ENCODE measurements at places on chromosomes 5 and 9.

DNA sequence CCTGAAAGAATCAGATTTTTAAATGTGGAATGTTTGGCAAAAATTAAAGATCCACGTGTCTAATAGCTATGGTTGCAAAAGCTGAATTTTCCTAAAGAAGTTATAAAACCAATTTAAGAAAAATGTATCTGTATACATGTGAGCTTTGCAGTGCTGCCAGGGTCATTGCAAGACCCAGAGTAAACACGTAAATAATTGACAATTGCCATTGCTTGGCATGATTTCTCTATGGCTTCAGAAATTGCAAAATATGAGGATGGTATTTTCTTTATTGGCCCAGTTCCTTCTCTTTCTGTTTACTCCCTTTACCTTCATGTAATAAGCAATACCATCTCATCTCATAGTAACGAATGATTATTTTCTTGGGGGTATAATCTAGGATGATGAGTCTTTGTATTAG lies 123.9 kb downstream of the ERCC6L2 start:
- no peak for DNase-seq

GRCh38 chr9:6014670-6015270 lies 654 bp downstream of the RANBP6 start:
- no peak for DNase-seq

DNA sequence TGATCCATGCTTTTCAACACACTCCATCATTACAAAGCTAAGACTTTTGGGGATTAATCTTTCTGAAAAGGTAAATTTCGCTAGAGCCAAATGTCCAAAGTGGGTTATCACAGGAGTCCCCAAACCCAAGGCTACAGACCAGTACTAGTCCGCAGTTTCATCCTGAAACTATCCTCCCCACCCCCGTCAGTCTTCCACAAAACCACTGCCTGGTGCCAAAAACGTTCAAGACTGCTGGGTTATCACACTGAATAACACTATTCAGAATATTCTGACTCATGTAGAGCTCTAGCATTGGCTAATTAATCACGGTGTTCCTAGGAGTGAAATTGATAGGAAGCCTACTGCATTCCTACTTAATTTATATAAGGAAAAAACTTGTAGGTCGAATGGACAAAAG lies 24.7 kb downstream of the ERP44 start:
- DNase-seq, result no peak

- no peak for DNase-seq
Measured at GRCh38 chr5:159797261-159797970, 118.9 kb upstream of the ADRA1B start.

GRCh38 chr9:134892221-134892620 lies 11.6 kb downstream of the FCN2 start:
- no peak for DNase-seq

DNA sequence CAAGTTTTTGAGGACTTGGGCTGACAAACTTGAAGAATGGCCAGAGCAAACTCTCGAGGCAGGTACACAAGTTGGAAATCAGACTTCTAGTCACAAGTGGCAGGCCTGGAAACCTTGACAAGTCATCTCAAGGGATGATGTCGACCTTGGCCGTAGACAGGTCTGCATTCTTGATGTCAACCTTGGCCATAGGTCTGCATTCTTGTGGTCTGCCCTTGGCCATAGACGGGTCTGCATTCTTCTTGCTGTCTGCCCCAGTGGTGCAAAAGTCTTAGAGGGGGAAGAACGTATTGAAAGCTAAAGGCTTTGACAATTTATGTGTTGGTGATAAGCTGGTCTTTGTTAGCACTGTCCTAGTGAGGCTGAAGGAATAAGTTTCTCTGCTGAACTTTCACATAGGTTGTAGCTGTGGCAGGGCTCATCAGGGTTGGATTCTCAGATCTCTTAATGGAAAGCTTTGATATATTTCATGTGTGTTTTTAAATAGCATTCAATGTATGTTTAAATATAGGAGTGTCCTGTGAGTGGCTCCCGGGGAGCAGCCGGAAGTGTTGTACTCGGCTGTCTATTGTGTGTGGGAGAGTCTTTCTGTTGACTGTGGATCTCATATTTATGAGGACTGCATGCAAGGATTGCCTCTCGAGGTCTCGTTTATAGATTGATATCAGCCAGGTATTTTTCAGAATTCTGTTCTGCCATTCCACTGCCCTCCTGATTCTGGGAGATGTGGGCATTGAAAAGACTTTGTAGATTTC lies 27.0 kb downstream of the SUB1 start:
- DNase-seq, result no peak

DNA sequence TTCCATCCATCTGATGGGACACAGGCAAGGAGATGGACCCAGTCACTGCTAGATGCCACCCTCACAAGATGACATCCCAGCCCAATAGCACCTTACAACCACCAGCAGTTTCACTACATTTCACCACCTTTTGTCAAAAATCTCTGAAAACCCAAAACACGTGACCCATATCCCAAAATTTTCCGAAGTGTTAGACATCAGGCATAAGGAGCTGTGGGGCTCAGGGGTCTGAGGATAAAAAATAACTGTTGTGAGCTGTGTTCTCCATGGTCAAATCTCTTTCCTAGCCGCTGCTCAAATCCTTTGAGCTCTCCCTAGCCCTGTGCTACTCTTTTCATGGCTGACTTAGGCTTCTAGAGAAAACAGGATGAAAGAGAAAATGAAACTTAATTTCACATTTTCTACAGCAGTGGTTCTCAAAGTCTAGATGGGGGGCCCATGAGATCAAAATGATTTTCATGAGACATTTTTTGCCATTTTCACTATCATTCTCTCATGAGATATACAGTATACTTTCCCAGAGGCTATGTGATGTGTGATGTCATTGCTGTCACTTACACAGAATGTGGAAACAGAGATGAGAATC lies 40.7 kb downstream of the TIMD4 start:
- DNase-seq, result no peak

- DNase-seq, result no peak
Measured at GRCh38 chr5:103990064-103990463, 427.5 kb upstream of the NUDT12 start.

DNA sequence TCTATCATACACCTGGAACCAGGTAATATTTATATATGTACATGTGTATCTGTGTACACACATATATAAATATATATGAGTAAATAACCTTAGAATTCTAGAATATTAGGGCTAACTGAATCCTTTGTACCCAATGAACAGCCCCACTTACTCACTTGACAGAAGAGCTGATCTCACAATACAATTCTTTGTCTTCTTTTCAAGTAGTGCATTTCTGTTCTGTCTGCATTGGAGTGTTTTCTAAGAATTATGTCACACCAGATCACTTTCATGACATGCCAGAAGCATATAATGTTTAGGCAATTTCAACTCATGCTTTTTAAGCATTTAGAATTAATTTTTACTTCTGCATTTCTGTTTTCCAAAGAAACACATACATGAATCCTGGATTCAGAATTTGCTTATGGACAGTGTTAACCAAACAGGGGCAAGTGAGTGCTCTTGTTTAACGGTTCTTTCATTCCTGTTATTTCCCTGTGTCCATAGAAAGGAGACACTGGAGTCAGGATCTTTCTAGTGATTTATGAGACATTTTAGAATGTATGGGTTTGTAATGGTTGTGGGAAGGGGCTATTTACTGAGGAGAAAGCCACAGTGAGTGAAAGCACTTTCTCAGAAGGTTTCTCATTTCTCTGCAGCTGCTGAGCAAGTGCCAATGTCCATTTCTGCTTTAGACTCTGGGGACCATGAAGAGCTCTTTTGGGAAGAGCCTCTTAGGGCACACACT lies 123.2 kb downstream of the RMI1 start:
- DNase-seq, result no peak

Measured in T-helper 2 cell (primary cell).